ENCODE measurements at places on chromosomes 1 and 21.
A peak's percentile ranks its signal among the peaks of the same experiment; 100 is the strongest.

DNA sequence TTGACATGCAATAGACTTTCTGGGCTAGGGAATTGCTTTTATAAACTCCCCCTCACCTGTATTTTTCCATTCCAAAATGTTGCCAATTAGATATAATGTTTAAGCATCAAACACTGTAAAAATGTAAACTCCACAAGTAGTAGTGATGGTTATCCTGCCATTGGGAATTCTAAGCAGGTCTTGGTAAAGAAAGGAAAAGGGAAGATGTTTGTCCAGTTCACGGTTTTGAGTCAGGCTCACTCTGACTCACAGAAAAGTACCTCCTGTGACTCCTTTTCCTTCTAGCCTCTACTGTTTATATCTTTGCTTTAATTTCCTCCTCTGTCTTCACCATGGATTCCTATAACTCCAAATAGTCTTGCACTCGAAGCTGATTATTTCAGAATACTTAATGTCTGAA is 19.0 kb upstream of the PTPN14 start:
- H3K27me3 ChIP-seq: no peaks in the 10 kb centered on the region
- no peaks in the 10 kb centered on the region for H3K36me3 ChIP-seq
- no peak for DNase-seq
- H3K4me3 ChIP-seq: no peak overlapping the region
- H3K4me1 ChIP-seq: no peaks in the 10 kb centered on the region

GRCh38 chr1:233885196-233885920 is 19.1 kb upstream of the SLC35F3 start:
- H3K27ac ChIP-seq: no peak overlapping the region
- H3K36me3 ChIP-seq: peaks cover 5% of the 10 kb centered on the region
- no peak overlapping the region for H3K4me3 ChIP-seq
- H3K27me3 ChIP-seq: no peaks in the 10 kb centered on the region

DNA sequence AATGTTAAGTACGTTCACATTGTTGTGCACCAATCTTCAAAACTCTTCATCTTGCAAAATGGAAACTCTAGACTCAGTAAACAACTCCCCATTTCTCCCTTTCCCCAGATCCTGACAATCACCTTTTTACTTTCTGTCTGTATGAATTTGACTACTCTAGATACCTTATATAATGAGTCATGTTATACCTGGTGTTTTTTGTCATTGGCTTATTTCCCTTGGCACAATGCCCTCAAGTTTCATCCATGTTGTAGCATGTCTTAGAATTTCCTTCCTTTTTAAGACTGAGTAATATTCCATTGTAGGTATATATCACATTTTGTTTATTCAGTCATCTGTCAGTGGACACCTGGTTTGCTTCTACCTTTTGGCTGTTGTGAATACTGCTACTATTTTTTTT is 399.5 kb downstream of the LMO4 start:
- H3K27ac ChIP-seq: no peak overlapping the region
- H3K4me1 ChIP-seq: no peaks in the 10 kb centered on the region
- no peak overlapping the region for H3K4me3 ChIP-seq
- no peak for DNase-seq
- peaks cover 12% of the 10 kb centered on the region for H3K36me3 ChIP-seq

DNA sequence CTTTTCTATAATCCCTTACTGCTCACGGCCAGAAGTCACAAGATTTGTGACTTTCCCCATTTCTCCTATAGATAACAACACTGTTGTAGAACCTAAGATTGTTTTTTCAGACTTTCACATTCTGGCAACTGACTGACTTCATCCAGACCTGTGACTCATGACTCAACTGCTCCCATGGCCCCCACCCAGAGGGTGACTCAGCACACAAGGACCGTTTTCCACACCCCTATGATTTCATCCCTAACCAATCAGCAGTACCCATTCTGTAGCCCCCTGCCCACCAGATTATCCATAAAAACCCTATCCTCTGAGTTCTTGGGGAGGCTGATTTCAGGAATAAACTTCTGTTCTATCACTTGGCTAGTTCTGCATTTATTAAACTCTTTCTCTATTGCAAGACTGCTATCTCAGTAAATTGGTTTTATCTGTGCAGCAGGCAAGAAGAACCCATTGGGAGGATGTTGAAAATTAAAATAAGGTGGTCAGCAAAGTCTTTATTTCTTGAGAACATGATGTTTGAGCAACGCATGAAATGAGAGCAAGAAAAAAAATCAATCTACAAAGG is 79.7 kb downstream of the NGF start:
- H3K27me3 ChIP-seq: no peaks in the 10 kb centered on the region
- peaks cover 7% of the 10 kb centered on the region for H3K36me3 ChIP-seq
- no peak overlapping the region for H3K27ac ChIP-seq
- H3K4me3 ChIP-seq: no peak overlapping the region

DNA sequence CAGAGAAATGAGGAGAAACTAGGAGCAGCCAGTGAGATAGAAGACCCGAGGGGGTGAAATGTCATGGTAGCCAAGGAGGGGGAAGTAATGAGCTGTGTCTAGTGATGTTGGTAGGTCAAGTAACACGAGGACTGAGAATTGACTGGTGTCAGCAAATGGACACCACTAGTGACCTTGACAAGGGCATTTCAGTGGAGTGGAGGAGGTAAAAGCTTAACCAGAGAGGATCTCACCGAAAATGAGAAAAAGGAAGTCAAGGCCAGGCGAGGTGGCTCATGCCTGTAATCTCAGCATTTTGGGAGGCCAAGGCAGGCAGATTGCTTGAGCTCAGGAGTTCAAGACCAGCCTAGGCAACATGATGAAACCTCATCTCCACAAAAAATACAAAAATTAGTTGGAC is 3.0 kb upstream of the ZYG11B start:
- no peak overlapping the region for H3K27ac ChIP-seq
- no peaks in the 10 kb centered on the region for H3K36me3 ChIP-seq
- DNase-seq: no peak
- no peaks in the 10 kb centered on the region for H3K27me3 ChIP-seq
- H3K4me3 ChIP-seq: no peak overlapping the region

- no peaks in the 10 kb centered on the region for H3K27me3 ChIP-seq
- H3K36me3 ChIP-seq: no peaks in the 10 kb centered on the region
- DNase-seq: no peak
- H3K4me1 ChIP-seq: no peaks in the 10 kb centered on the region
- H3K27ac ChIP-seq: no peak overlapping the region
- H3K4me3 ChIP-seq: no peak overlapping the region
Observed at GRCh38 chr1:36711480-36711879, 228.8 kb upstream of the CSF3R start.

- peaks cover 6% of the 10 kb centered on the region for H3K36me3 ChIP-seq
- no peak for DNase-seq
Observed at GRCh38 chr1:39116860-39117728, 87.4 kb upstream of the MACF1 start.

- no peaks in the 10 kb centered on the region for H3K27me3 ChIP-seq
- H3K36me3 ChIP-seq: no peaks in the 10 kb centered on the region
- no peak for DNase-seq
Observed at GRCh38 chr1:17946434-17946833, 161.2 kb upstream of the IGSF21 start.

- DNase-seq: no peak
- H3K4me1 ChIP-seq: no peaks in the 10 kb centered on the region
- no peaks in the 10 kb centered on the region for H3K27me3 ChIP-seq
- H3K27ac ChIP-seq: no peak overlapping the region
- no peak overlapping the region for H3K4me3 ChIP-seq
Observed at GRCh38 chr1:91673613-91674012, 173.0 kb downstream of the CDC7 start.

- H3K4me1 ChIP-seq: no peaks in the 10 kb centered on the region
- no peaks in the 10 kb centered on the region for H3K27me3 ChIP-seq
- DNase-seq: no peak
- no peak overlapping the region for H3K4me3 ChIP-seq
- no peaks in the 10 kb centered on the region for H3K36me3 ChIP-seq
Observed at GRCh38 chr1:244011271-244011670, 39.8 kb upstream of the ZBTB18 start.

- no peak overlapping the region for H3K4me3 ChIP-seq
- H3K4me1 ChIP-seq: peaks cover 3% of the 10 kb centered on the region
- H3K36me3 ChIP-seq: peaks cover 15% of the 10 kb centered on the region
- H3K27me3 ChIP-seq: no peaks in the 10 kb centered on the region
- DNase-seq: peak; percentile 25
Observed at GRCh38 chr21:44753357-44753756, 42.0 kb upstream of the TSPEAR start.

GRCh38 chr1:230160957-230161771 is 94.1 kb downstream of the GALNT2 start:
- no peak overlapping the region for H3K27ac ChIP-seq
- peak; percentile 2 for DNase-seq
- no peaks in the 10 kb centered on the region for H3K27me3 ChIP-seq
- no peaks in the 10 kb centered on the region for H3K4me1 ChIP-seq
- no peak overlapping the region for H3K4me3 ChIP-seq
- 0 out of 2 replicates have a peak, but pooled peaks cover 4% of the 10 kb centered on the region for H3K36me3 ChIP-seq

- H3K27ac ChIP-seq: no peak overlapping the region
- peaks cover 5% of the 10 kb centered on the region for H3K36me3 ChIP-seq
- DNase-seq: no peak
- no peak overlapping the region for H3K4me3 ChIP-seq
- peaks cover 7% of the 10 kb centered on the region for H3K4me1 ChIP-seq
Observed at GRCh38 chr1:161824618-161825017, 58.5 kb downstream of the ATF6 start.

DNA sequence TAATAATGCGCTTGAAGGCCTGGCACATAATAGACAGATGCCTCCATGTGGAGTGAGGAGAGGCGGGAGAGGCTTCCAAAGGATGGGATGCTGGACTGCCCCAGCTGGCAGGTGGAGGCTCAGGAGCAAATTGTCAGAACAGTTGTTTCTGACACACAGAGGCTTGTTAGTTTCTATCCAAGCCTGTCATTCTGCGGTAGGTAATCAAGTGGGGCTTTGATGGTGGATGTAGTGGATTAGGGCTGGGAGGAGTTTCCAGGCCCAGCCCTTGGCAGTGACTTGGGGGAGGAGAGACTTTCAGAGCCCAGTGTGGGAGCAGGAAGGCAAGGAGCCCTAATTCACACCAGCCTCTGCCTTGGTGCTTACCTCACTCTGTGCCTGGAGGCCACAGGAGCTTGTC is 44.1 kb downstream of the FOXD2 start:
- no peaks in the 10 kb centered on the region for H3K4me1 ChIP-seq
- no peak for DNase-seq
- no peaks in the 10 kb centered on the region for H3K27me3 ChIP-seq
- H3K27ac ChIP-seq: no peak overlapping the region

DNA sequence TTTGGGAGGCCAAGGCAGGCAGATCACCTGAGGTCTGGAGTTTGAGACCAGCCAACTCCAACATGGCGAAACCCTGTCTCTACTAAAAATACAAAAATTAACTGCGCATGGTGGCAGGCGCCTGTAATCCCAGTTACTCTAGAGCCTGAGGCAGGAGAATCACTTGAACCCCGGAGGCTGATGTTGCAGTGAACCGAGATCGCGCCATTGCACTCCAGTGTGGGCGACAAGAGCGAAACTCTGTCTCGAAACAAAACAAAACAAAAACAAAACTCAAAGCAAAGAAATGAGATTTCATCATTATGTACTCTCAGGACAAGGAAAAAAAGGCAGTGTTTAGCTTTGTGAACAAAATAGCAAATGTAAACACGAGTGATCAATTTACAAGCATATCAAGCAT is 61.0 kb downstream of the LAMC2 start:
- H3K4me3 ChIP-seq: no peak overlapping the region
- DNase-seq: no peak
- peaks cover 13% of the 10 kb centered on the region for H3K36me3 ChIP-seq
- no peaks in the 10 kb centered on the region for H3K27me3 ChIP-seq
- H3K4me1 ChIP-seq: no peaks in the 10 kb centered on the region

DNA sequence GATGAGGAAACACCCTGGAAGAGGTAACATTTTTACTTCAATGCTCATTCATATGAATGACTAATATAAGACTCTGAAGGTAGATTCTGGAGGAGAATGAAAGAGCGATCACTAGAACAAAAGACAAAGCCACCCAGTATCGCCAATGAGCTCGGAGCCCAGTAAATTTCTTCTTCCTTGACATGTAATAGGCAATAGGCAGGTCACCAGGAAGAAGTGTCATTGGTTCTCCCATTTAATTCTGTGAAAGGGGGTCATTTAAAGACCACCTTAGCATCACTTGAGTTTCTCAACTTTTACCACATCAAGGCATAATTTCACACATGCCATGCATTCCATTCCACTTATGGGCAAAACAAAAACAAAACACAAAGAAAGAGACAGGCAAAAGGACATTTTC is 7.9 kb downstream of the TNFSF18 start:
- no peak for DNase-seq
- H3K27me3 ChIP-seq: no peaks in the 10 kb centered on the region
- H3K4me3 ChIP-seq: no peak overlapping the region
- no peak overlapping the region for H3K27ac ChIP-seq
- H3K4me1 ChIP-seq: no peaks in the 10 kb centered on the region

- no peak overlapping the region for H3K4me3 ChIP-seq
- no peak for DNase-seq
- H3K4me1 ChIP-seq: no peaks in the 10 kb centered on the region
Observed at GRCh38 chr1:83828456-83828855, 170.5 kb downstream of the TTLL7 start.

- H3K27me3 ChIP-seq: no peaks in the 10 kb centered on the region
- no peak for DNase-seq
- H3K4me1 ChIP-seq: peaks cover 5% of the 10 kb centered on the region
Observed at GRCh38 chr21:33238565-33239255, 9.0 kb downstream of the IFNAR2 start.
